NCI-H1092 (cell line): ENCODE measurements at places on chromosomes 6 and 20.
A peak's percentile ranks its signal among the peaks of the same experiment; 100 is the strongest.

DNA sequence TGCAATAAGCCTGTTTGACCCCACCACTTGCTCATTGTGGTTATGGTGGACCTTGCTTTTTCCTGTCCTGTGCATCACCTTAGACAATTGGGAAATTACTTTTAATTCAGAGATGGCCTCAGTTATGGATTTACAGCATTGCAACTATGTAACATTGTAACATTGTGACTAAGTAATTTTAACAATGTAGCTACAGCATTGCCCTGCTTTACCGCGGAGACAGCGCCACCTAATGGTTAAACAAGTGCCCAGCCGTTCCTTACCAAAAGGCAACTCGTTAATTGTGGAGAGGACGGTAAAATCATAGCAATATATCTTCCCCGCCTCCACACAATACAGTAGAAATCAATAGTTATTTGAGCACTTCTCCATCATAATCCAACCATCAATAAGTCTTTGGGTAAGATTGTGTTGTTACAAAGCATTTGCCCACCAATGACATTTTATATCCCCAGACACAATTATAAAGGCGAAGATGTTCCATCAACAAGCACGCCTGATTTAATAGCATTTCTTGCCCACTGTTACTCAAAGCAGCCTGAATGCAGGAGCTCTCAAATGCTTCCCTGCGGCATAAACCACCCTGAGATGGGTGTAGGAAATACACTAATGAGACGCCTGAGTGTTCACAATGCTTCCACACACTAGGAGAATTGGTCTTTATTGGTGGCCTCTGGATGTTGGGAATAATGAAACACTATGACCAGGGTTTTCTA lies 93.7 kb downstream of the PROKR2 start:
- peak; percentile 5 for DNase-seq

- DNase-seq = no peak
Measured at GRCh38 chr6:95802978-95803377, 212.8 kb upstream of the FUT9 start.

DNA sequence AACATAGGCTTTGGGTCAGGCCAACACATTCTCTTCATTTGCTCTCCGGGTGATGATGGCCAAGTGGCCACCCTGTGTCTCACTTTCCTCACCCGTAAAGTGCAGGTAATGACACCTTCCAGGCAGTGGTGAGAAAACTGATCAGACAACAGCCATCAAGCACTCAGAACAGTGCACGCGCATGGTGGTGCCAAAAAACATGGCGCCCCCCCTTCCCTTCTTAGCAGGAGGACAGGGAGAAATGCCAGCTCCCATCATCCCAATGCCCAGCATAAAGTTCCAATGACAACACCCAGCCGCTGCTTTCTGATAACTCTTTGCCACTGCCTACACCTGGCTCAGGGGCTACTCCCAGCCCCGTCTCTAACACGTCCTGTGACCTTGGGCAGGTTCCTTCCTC lies 8.4 kb downstream of the BPIFB1 start:
- no peak for DNase-seq

DNA sequence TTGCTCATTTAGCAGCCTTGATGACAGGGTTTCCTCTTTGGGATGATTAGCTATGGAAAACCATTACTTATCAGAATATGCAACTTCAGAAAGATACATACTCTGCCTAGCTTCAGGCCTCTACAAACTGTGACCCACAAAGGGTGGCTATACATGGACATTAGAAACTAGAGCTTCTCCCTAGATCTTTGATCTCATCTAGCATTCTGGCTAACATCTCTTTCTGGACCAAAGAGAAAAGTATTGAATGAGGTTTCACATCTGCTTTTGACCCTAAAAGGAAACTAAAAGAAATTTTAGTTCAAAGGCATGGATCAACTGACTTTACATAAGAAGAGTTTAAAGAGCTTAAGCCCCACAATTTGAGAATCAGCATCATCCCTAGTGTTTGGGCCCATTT lies 12.4 kb upstream of the HMGN3 start:
- no peak for DNase-seq

GRCh38 chr6:143802833-143803565 lies 40.1 kb upstream of the LTV1 start:
- no peak for DNase-seq

DNA sequence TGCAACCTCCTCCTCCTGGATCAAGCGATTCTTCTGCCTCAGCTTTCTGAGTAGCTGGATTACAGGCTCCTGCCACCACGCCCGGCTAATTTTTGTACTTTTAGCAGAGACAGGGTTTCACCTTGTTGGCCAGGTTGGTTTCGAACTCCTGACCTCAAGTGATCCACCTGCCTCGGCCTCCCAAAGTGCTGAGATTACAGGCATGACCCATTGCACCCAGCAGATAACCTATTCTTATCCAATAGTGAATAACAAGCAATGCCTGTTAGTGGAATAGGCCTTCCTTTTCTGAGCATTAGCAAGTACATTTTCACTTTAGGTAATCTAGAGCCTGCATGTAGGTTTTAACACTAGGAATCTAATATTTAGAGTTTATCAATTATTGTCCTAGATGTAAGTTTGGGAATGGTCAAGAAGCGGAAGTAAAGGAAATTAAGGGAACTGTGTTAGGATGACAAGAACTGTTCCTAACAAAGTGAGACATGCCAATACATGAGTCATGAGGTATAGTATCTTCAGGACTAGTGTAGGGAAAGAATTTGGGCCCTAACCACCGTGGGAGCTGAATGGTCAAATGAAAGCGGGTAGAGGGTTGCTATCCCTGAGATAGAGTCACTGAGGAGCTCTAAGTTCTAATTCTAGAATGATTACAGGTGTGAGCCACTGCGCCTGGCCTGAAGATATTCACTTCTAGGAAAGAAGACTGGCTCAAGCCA lies 15.0 kb downstream of the BLTP3A start:
- no peak for DNase-seq

- no peak for DNase-seq
Measured at GRCh38 chr6:150204705-150205472, 62.0 kb downstream of the PPP1R14C start.

- DNase-seq = no peak
Measured at GRCh38 chr6:54132587-54132986, 21.3 kb downstream of the MLIP start.

DNA sequence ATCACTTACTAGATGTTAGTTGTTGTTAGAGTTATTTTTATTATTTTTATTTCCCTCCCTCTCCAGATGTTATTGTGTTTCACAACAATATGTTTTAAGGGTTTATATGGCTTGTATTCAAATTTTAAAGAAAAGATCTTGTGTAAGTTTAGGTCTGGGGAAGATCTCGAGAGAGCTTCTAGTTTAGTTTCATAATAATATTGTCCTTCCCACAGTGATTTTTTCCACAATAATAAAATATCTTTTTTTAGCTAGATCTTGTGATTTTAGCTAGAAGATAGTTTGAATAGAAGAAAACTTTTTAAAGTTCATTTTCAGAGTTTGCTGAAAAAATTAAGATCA lies 55.0 kb downstream of the ADGRG6 start:
- DNase-seq = no peak
